ENCODE measurements at places on chromosomes 5 and 9. TPM values are rescaled to one million over a fixed set of nuclear protein-coding genes. Genes with fewer than 3 reads are reported as not detected.

The LRRC19 gene
- not detected for total RNA-seq

- H3K27ac ChIP-seq: no peak overlapping the region
- no peaks in the 10 kb centered on the region for H3K36me3 ChIP-seq
- H3K27me3 ChIP-seq: no peaks in the 10 kb centered on the region
- no peaks in the 10 kb centered on the region for H3K4me1 ChIP-seq
Observed at GRCh38 chr5:165014439-165014838, 1509.0 kb downstream of the MAT2B start.

GRCh38 chr5:166561759-166562158 lies 1729.7 kb upstream of the WWC1 start:
- no peaks in the 10 kb centered on the region for H3K27me3 ChIP-seq
- H3K4me3 ChIP-seq: no peak overlapping the region
- no peak for DNase-seq
- peaks cover 14% of the 10 kb centered on the region for H3K4me1 ChIP-seq
- H3K36me3 ChIP-seq: peaks cover 18% of the 10 kb centered on the region

GRCh38 chr5:53350368-53350767 lies 130.1 kb upstream of the FST start:
- no peaks in the 10 kb centered on the region for H3K27me3 ChIP-seq
- H3K4me3 ChIP-seq: no peak overlapping the region
- H3K27ac ChIP-seq: no peak overlapping the region
- no peak for DNase-seq
- H3K4me1 ChIP-seq: peaks cover 16% of the 10 kb centered on the region
- no peaks in the 10 kb centered on the region for H3K36me3 ChIP-seq

The ERAP2 gene
- total RNA-seq: 0.13 TPM

DNA sequence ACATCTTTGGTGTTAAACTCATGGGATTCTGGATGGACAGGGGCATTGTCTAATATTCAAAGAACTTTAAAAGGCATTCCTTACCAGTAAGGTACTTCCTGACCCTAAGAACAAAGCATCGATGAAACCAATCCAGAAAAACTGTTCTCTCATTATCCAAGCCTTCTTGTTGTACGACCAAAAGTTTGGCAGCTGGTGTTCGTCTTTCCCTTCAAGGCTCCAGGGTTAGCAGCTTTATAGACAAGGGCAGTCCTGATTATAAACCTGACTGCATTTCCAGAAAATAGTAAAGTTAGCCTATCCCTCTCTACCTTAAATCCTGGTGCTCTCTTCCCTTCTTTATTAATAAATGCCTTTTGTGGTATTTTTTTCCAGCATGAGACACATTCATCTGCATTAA lies 149.4 kb upstream of the MRPS30 start:
- peaks cover 30% of the 10 kb centered on the region for H3K36me3 ChIP-seq
- peaks cover 6% of the 10 kb centered on the region for H3K27me3 ChIP-seq
- H3K4me1 ChIP-seq: 0 out of 2 replicates have a peak, but pooled peaks cover 3% of the 10 kb centered on the region
- no peak overlapping the region for H3K27ac ChIP-seq

The MAMDC2 gene
- 6.0 TPM for total RNA-seq

DNA sequence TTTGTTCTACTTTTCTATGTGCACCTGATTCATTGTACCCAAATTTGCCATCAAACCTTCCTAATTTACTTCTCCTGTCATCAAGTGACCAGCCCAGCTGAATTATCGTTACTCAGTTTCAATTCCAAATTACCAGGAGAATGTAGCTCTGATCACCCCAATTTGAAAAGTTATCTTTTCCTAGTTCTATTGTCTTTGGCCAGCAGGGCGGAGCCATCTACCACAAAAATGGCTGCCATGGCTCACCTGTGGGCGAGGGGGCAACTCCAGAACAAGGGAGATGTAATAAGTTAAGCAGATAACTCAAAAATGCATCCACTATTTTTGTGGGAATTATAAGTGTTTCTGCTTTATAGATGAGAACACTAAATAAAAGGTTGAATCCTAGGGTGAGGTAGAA lies 133.8 kb upstream of the MOCS2 start:
- no peak overlapping the region for H3K4me3 ChIP-seq
- no peak overlapping the region for H3K27ac ChIP-seq
- peak; percentile 21 for DNase-seq
- no peaks in the 10 kb centered on the region for H3K27me3 ChIP-seq
- no peaks in the 10 kb centered on the region for H3K4me1 ChIP-seq

GRCh38 chr9:114414346-114414745 lies 26.6 kb upstream of the AKNA start:
- peaks cover 23% of the 10 kb centered on the region for H3K4me1 ChIP-seq
- no peaks in the 10 kb centered on the region for H3K36me3 ChIP-seq
- no peak overlapping the region for H3K4me3 ChIP-seq
- DNase-seq: no peak
- no peak overlapping the region for H3K27ac ChIP-seq

DNA sequence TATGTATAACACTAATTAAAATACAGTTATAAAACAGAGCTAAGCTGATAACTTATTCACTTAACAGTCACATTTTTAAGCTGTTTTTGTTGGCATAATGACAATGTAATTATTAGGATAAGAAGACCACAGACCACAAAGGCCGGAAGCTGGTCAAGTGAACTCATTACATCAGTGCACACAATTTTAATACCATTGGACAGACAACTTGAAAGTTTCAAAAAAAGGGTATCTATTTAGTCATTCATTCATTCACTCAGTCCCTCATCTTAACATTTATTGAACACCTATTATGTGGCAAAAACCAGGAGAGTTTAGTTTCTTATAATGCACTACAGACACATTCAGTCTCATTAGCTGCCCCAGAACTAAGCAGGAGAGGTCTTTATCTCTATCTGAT lies 11.6 kb downstream of the ERP44 start:
- no peaks in the 10 kb centered on the region for H3K36me3 ChIP-seq
- no peak overlapping the region for H3K27ac ChIP-seq
- no peak overlapping the region for H3K4me3 ChIP-seq
- DNase-seq: no peak
- no peaks in the 10 kb centered on the region for H3K27me3 ChIP-seq
- H3K4me1 ChIP-seq: peaks cover 31% of the 10 kb centered on the region

The FRRS1L gene
- 0.71 TPM for total RNA-seq

The GABRA6 gene
- total RNA-seq: not detected

The AJM1 gene
- total RNA-seq: 1.6 TPM

The AMACR gene
- total RNA-seq: 11.9 TPM

The GIN1 gene
- total RNA-seq: 7.0 TPM

- no peaks in the 10 kb centered on the region for H3K36me3 ChIP-seq
- no peak overlapping the region for H3K4me3 ChIP-seq
- peaks cover 3% of the 10 kb centered on the region for H3K27me3 ChIP-seq
- DNase-seq: no peak
- peaks cover 6% of the 10 kb centered on the region for H3K4me1 ChIP-seq
Observed at GRCh38 chr9:114853071-114853855, 47.4 kb upstream of the TNFSF15 start.

GRCh38 chr5:125411744-125412560 lies 665.5 kb upstream of the ZNF608 start:
- H3K4me3 ChIP-seq: peak overlapping the region; percentile 31
- peaks cover 84% of the 10 kb centered on the region for H3K4me1 ChIP-seq
- no peaks in the 10 kb centered on the region for H3K27me3 ChIP-seq
- no peaks in the 10 kb centered on the region for H3K36me3 ChIP-seq
- peak overlapping the region; percentile 83 for H3K27ac ChIP-seq

DNA sequence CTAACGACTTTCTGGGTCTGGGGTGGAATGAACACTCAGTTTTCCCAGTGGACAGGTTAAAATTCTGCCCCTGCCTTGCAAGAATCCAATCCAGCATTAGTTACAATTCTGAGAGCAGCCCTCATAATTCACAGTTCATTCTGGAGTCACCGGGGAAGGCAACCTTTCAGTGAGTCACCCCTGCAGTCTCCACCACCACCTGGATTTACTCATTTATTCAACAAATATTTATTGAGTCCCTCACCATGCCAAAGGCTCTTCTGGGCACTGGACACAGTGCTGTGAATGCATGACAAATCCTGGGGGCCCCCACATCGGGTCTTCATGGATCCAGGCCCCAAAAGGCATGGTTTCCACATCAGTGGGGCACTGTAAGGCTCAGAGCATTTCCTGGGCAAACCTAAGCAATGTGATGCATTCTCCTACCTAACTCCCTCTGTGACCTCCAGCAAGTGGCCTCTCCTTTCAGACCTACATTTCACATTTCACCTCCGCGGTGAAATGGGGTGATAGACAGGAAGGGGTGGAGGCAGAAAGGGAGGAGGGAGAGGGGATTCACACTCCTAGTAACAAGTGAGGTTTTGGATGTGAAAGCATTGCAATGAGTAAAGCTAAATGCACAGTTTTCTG lies 6.4 kb upstream of the MSX2 start:
- peaks cover 32% of the 10 kb centered on the region for H3K4me1 ChIP-seq
- no peaks in the 10 kb centered on the region for H3K36me3 ChIP-seq
- no peak overlapping the region for H3K4me3 ChIP-seq
- no peak for DNase-seq
- no peak overlapping the region for H3K27ac ChIP-seq

DNA sequence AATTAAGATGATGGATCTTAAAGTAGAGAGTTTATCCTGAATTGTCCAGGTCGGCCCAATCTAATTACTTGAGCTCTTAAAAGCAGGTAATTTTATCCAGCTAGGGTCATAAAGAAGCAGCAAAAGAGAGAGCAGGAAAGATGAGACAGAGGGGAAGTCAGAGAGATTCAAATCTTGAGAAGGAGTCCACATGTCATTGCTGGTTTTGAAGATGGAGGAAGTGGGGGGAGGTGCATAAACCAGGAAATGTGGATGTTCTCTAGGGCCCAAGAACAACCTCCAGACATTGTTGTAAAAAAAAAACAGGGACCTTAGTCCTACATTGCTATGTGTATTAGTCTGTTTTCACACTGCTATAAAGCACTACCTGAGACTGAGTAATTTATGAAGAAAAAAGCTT lies 66.4 kb downstream of the SLCO4C1 start:
- no peak overlapping the region for H3K27ac ChIP-seq
- 0 out of 2 replicates have a peak, but pooled peaks cover 4% of the 10 kb centered on the region for H3K27me3 ChIP-seq
- no peak for DNase-seq

Data from WTC11 (cell line).